Endothelial cell of umbilical vein (primary cell): ENCODE measurements at places on chromosomes 2 and 18. TPM values are rescaled to one million over a fixed set of nuclear protein-coding genes. Genes with fewer than 3 reads are reported as not detected.

Gene GPR17
- polyA plus RNA-seq: 0.10 and 0.11 TPM in 2 replicates

Gene KLHL29
- 4.6 and 5.6 TPM in 2 replicates for polyA plus RNA-seq

Gene REG3A
- polyA plus RNA-seq: not detected in 2 replicates

Gene ALK
- polyA plus RNA-seq: not detected in 2 replicates

Gene NEUROD1
- not detected in 2 replicates for polyA plus RNA-seq

Gene TACR1
- polyA plus RNA-seq: not detected in 2 replicates

Gene CNTNAP5
- not detected in 2 replicates for polyA plus RNA-seq

Gene PDE11A
- 0.06 and 0.07 TPM in 2 replicates for polyA plus RNA-seq

Gene TAF4B
- polyA plus RNA-seq: 0.47 and 0.49 TPM in 2 replicates

Gene BOK
- 95.5 and 132 TPM in 2 replicates for polyA plus RNA-seq

Gene DSC1
- not detected in 2 replicates for polyA plus RNA-seq

Gene RNU2-63P
- polyA plus RNA-seq: 60.5 TPM in 1 of 2 replicates, not detected in the other

Gene PJVK
- 1.3 TPM in 2 replicates for polyA plus RNA-seq

Gene GKN1
- not detected in 2 replicates for polyA plus RNA-seq

Gene CCL20
- 0.16 and 0.32 TPM in 2 replicates for polyA plus RNA-seq

Gene CRYBA2
- polyA plus RNA-seq: not detected in 2 replicates

Gene OBSL1
- polyA plus RNA-seq: 20.4 and 20.7 TPM in 2 replicates

Gene GPR155
- 0.57 and 0.62 TPM in 2 replicates for polyA plus RNA-seq

Gene GREB1L
- polyA plus RNA-seq: 0.27 and 0.41 TPM in 2 replicates

Gene TSPYL6
- 0.03 TPM in 1 of 2 replicates, not detected in the other for polyA plus RNA-seq

Gene GALNT3
- 0.07 and 0.25 TPM in 2 replicates for polyA plus RNA-seq

Gene C2orf80
- polyA plus RNA-seq: not detected in 2 replicates

Gene CTNNA2
- not detected in 2 replicates for polyA plus RNA-seq

Gene CYP1B1
- polyA plus RNA-seq: 0.01 TPM in 1 of 2 replicates, not detected in the other

Gene MAP3K19
- polyA plus RNA-seq: not detected in 2 replicates

Gene RUFY4
- polyA plus RNA-seq: not detected in 2 replicates

Gene NCL
- polyA plus RNA-seq: 14.9 and 35.3 TPM in 2 replicates

Gene REG1A
- polyA plus RNA-seq: not detected in 2 replicates

Gene DOCK10
- polyA plus RNA-seq: 5.8 and 6.1 TPM in 2 replicates

Gene DLX1
- polyA plus RNA-seq: 0.12 and 0.14 TPM in 2 replicates

Gene PTPRN
- polyA plus RNA-seq: not detected in 2 replicates

Gene POLR1B
- polyA plus RNA-seq: 12.2 and 13.8 TPM in 2 replicates

Gene ALPG
- polyA plus RNA-seq: not detected in 2 replicates

Gene ABCG8
- not detected in 2 replicates for polyA plus RNA-seq

Gene ZNG1B
- polyA plus RNA-seq: 8.0 and 12.6 TPM in 2 replicates

Gene CENPO
- 25.4 and 26.8 TPM in 2 replicates for polyA plus RNA-seq

Gene BAZ2B
- 22.1 and 24.9 TPM in 2 replicates for polyA plus RNA-seq

Gene NUP35
- 8.4 and 8.6 TPM in 2 replicates for polyA plus RNA-seq

Gene CHST9
- not detected in 2 replicates for polyA plus RNA-seq

Gene SF3B1
- 271 and 321 TPM in 2 replicates for polyA plus RNA-seq

Gene IL1R1
- 5.4 and 5.6 TPM in 2 replicates for polyA plus RNA-seq

Gene SCN9A
- 0.62 and 0.88 TPM in 2 replicates for polyA plus RNA-seq

Gene LBX2
- polyA plus RNA-seq: 2.8 and 4.0 TPM in 2 replicates

Gene ZBTB7C
- polyA plus RNA-seq: not detected in 2 replicates

Gene TGFA
- 0.19 and 0.32 TPM in 2 replicates for polyA plus RNA-seq

Gene ADRA2B
- 0.03 TPM in 1 of 2 replicates, not detected in the other for polyA plus RNA-seq

Gene CNDP1
- polyA plus RNA-seq: not detected in 2 replicates
